Nephron progenitor cell (in vitro differentiated cells): ENCODE measurements at places on chromosomes 12 and 14.

DNA sequence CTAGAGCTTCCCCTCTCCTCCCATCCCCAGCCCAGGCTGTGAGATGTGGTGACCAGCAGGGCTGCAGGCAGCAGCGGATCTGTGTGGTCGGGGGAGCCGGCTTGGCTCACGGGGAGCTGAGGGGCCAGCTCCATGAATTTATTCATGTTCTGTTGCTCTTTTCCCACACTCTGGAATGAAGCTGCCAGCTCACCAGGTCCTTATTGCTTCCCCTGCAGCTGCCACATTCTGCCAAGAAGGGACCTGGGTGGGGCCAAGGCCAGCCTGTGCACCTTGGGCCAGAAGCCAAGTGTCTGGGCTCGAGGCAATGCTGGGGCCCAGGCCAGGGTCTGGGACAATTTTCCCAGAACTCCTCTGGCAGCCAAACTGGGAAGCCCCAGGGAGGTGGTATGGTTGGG, 2.5 kb upstream of the C1QL4 start:
- no peak overlapping the region for H3K27ac ChIP-seq
- peak overlapping the region; percentile 27 for H3K4me3 ChIP-seq
- DNase-seq = no peak
- H3K36me3 ChIP-seq = no peaks in the 10 kb centered on the region

DNA sequence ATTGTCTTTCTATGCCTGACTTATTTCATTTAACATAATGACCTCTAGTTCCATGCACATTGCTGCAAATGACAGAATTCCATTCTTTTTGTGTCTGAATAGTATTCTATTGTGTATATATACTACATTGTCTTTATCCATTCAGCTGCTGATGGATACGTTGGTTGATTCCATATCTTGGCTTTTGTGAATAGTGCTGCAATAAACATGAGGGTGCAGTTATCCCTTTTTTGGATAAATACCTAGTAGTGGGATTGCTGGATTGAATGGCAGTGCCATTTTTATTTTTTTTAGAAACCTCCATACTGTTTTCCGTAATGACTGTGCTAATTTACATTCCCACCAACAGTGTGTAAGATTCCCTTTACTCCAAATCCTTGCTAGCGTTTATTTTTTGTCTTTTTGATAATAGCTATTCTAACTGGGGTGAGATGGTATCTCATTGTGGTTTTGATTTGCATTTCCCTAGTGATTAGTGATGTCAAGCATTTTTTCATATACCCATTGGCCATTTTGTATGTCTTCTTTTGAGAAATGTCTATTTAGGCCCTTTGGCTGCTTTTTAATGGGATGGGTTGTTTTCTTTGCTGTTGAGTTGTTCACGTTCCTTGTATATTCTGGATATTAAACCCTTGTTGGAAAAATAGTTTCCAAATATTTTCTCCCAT, 2.3 kb downstream of the OAS2 start:
- no peak overlapping the region for H3K27ac ChIP-seq
- peaks cover 7% of the 10 kb centered on the region for H3K27me3 ChIP-seq
- no peak overlapping the region for H3K4me3 ChIP-seq
- DNase-seq = no peak

DNA sequence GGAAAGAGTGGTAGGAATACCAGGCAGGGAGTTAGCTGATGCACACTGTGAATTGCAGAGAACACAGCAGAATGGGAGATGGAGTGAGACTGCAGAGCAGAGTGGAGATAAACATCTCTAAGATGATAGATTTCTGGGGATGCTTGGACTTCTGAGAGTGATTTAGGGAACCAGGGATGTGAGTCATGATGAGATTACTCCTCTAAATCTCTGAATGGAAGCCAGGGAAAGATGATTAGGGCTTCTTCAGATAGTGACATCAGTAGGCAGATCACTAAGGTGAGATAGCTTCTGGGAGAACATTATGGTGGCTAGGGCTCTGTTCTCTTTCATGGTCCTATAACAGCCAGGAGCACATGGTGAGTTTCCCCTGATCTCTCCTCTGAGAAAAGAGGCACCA, 501.5 kb upstream of the USP15 start:
- peaks cover 4% of the 10 kb centered on the region for H3K4me1 ChIP-seq
- H3K36me3 ChIP-seq = no peaks in the 10 kb centered on the region
- H3K4me3 ChIP-seq = no peak overlapping the region
- no peak for DNase-seq
- no peaks in the 10 kb centered on the region for H3K27me3 ChIP-seq

DNA sequence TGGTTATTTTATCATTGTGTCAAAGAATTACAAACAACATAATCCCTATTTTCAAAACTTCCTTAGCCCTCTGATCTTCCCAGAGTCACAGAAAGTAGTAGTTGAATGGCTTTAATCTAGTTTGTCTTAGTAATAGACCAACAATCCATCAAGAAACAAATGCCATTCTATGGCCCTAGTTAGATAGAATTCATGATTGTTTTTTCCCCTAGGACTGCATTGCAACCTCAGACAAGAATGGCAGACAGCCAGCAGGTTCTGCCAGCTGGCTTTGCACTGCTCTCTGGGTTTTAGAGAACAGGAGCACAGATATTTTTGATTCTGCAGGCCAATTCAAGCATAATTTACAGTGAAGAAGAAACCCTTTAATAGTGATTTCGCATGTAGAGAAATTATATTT, 33.8 kb downstream of the SYT1 start:
- DNase-seq = no peak
- H3K27me3 ChIP-seq = no peaks in the 10 kb centered on the region
- H3K27ac ChIP-seq = peak overlapping the region; percentile 54
- no peaks in the 10 kb centered on the region for H3K36me3 ChIP-seq
- no peak overlapping the region for H3K4me3 ChIP-seq

DNA sequence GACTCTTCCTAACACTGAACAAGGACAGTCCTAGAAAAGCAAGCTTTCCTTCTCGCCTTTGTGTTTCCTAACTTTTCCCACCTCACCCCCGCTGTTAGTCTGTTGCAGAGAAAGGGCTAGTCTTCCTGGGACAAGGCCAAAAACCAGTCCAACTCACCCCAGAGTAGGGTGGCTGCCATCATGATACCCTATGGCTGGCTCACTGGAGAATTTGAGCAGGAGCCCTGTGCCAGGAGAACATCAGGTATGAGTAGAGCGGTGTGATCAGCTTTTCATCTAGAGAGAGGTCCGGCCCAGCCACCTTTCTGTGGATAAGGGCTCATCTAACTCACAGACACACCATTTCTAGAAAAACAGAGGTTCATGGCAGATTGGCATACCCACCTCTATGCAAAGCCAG, 16.7 kb upstream of the ZFP36L1 start:
- H3K36me3 ChIP-seq = peaks cover 40% of the 10 kb centered on the region
- H3K27me3 ChIP-seq = peaks cover 7% of the 10 kb centered on the region
- peak overlapping the region; percentile 8 for H3K27ac ChIP-seq
- no peak for DNase-seq
- H3K4me1 ChIP-seq = peaks cover 77% of the 10 kb centered on the region

DNA sequence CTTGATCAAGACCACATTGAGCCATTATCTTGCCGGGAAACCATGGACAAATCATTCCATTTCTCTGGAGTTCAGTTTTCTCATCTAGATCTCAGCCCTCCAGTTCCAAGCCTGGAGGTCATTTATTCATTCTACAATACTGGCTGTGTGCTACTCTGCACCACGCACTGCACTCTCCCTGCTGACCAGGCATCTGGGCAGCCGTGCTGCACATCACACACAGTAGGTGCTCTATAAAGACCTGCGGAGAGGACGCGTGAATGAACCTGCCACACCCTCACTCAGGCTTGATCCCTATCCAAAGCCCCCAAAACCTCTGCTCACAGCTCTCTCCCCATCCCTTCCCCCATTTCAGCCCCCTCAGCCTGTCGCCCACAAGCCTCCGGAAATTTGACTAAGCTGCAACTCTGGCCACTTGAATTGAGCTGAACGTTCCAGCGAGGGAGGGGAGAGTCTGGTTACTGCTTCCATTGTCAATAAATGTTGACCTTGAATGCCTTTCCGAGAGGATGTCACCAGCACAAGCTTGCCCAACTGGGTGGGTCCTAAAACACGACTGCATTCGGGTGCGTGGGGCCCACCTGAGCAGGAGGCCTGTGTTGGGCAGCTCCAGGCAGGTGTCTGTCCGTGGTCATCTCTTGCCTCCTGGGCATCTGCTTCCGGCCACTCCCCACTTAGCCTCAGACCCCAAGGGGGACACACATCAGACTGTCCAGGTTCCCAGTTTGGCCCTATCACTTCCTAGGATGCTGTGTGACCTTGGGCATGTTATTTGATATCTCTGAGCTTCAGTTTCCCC, 17.8 kb downstream of the FAIM2 start:
- peaks cover 72% of the 10 kb centered on the region for H3K4me1 ChIP-seq
- no peak overlapping the region for H3K27ac ChIP-seq
- H3K36me3 ChIP-seq = no peaks in the 10 kb centered on the region
- no peak for DNase-seq
- peaks cover 11% of the 10 kb centered on the region for H3K27me3 ChIP-seq
- no peak overlapping the region for H3K4me3 ChIP-seq

DNA sequence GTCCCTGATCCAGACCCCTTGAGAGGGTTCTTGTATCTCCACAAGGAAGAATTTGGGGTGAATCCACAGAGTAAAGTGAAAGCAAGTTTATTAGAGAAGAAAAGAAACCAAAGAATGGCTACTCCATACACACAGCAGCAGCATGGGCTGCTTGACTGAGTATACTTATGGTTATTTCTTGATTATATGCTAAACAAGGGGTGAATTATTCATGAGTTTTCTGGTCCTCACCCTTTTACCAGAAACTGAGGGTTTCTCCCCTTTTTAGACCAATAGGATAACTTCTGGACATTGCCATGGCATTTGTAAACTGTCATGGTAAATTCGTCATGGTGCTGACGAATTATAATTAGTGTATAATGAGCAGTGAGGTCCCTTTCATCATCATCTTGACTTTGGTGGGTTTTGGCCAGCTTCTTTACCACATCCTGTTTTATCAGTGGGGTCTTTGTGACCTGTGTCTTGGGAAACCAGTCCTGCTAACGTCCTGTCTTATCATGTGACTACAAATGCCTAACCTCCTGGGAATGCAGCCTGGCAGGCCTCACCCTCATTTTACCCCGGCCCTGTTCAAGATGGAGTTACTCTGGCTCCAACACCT, 121.9 kb downstream of the SPTSSA start:
- peaks cover 10% of the 10 kb centered on the region for H3K36me3 ChIP-seq
- no peak for DNase-seq
- peaks cover 10% of the 10 kb centered on the region for H3K27me3 ChIP-seq
- no peak overlapping the region for H3K4me3 ChIP-seq
- H3K27ac ChIP-seq = no peak overlapping the region

- H3K27ac ChIP-seq = no peak overlapping the region
- no peak for DNase-seq
- no peak overlapping the region for H3K4me3 ChIP-seq
These were observed 60.7 kb downstream of the CCNK start for GRCh38 chr14:99541677-99542470.

GRCh38 chr14:64507376-64508156, 3.0 kb downstream of the ZBTB1 start:
- no peaks in the 10 kb centered on the region for H3K36me3 ChIP-seq
- H3K27me3 ChIP-seq = no peaks in the 10 kb centered on the region
- peak overlapping the region; percentile 91 for H3K4me3 ChIP-seq
- H3K27ac ChIP-seq = no peak overlapping the region

DNA sequence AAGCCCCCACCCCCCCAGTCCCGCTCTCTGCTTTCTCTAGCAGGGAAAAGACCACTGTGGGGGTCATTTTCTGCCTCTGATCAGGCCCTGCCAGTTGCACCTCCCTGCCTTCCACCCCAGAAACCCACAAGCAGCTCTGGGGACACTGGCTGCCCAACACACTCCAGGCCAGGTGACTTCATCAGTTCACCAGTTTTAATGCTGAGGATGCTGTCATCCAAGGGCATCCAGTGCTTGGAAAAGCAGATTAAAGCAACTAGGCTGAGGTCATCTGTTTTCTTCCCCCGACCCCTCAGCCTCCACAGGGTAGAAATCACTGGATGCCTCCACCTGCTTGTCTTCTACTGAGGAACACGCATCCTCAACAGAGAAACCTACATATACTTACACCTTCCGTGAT, 282.4 kb downstream of the DPF3 start:
- no peaks in the 10 kb centered on the region for H3K36me3 ChIP-seq
- no peak overlapping the region for H3K4me3 ChIP-seq
- peaks cover 9% of the 10 kb centered on the region for H3K27me3 ChIP-seq
- no peak overlapping the region for H3K27ac ChIP-seq
- no peak for DNase-seq

GRCh38 chr14:65075628-65076325, 26.5 kb downstream of the MAX start:
- peaks cover 46% of the 10 kb centered on the region for H3K36me3 ChIP-seq
- H3K4me3 ChIP-seq = no peak overlapping the region
- peaks cover 16% of the 10 kb centered on the region for H3K4me1 ChIP-seq
- no peaks in the 10 kb centered on the region for H3K27me3 ChIP-seq
- no peak overlapping the region for H3K27ac ChIP-seq
- no peak for DNase-seq

GRCh38 chr12:43112101-43112920, 439.7 kb downstream of the ADAMTS20 start:
- no peak overlapping the region for H3K4me3 ChIP-seq
- peaks cover 6% of the 10 kb centered on the region for H3K27me3 ChIP-seq
- peak overlapping the region; percentile 15 for H3K27ac ChIP-seq
- no peaks in the 10 kb centered on the region for H3K36me3 ChIP-seq
- peaks cover 20% of the 10 kb centered on the region for H3K4me1 ChIP-seq
- DNase-seq = no peak

- peak overlapping the region; percentile 77 for H3K4me3 ChIP-seq
- H3K27ac ChIP-seq = no peak overlapping the region
- DNase-seq = no peak
These were observed 651 bp downstream of the TMEM117 start for GRCh38 chr12:43836475-43836989.

GRCh38 chr12:115506822-115507559, 770.5 kb downstream of the MED13L start:
- peaks cover 36% of the 10 kb centered on the region for H3K4me1 ChIP-seq
- no peak overlapping the region for H3K27ac ChIP-seq
- H3K36me3 ChIP-seq = no peaks in the 10 kb centered on the region
- peaks cover 15% of the 10 kb centered on the region for H3K27me3 ChIP-seq
- no peak for DNase-seq

- no peak overlapping the region for H3K27ac ChIP-seq
- DNase-seq = no peak
- H3K27me3 ChIP-seq = peaks cover 67% of the 10 kb centered on the region
- H3K4me1 ChIP-seq = peaks cover 3% of the 10 kb centered on the region
These were observed 22.6 kb upstream of the KIF26A start for GRCh38 chr14:104115691-104116287.

GRCh38 chr14:54737132-54737711, 165.4 kb downstream of the GCH1 start:
- H3K27me3 ChIP-seq = peaks cover 4% of the 10 kb centered on the region
- H3K36me3 ChIP-seq = no peaks in the 10 kb centered on the region
- H3K27ac ChIP-seq = no peak overlapping the region
- H3K4me3 ChIP-seq = no peak overlapping the region
- no peak for DNase-seq
- H3K4me1 ChIP-seq = peaks cover 15% of the 10 kb centered on the region

- H3K36me3 ChIP-seq = peaks cover 29% of the 10 kb centered on the region
- peak overlapping the region; percentile 98 for H3K4me3 ChIP-seq
These were observed 862 bp downstream of the HMGA2 start for GRCh38 chr12:65825183-65825506.

GRCh38 chr12:104372061-104372720, 68.7 kb downstream of the EID3 start:
- H3K4me3 ChIP-seq = no peak overlapping the region
- no peaks in the 10 kb centered on the region for H3K4me1 ChIP-seq
- peaks cover 2% of the 10 kb centered on the region for H3K27me3 ChIP-seq
- H3K36me3 ChIP-seq = peaks cover 12% of the 10 kb centered on the region
- no peak for DNase-seq
